ENCODE measurements at places on chromosomes 5 and 9.

- peak; percentile 26 for DNase-seq
These were observed at the start of gene PCDHB9 for GRCh38 chr5:141186897-141187512. Gene PCDHB9 (plus strand): TSS chr5:141187161. CDS start chr5:141187319, 158 bp downstream.

GRCh38 chr5:180869587-180869986 is 8.5 kb upstream of the ZFP62 start:
- peak; percentile 0 for DNase-seq

- DNase-seq = peak; percentile 88
These were observed 20.4 kb downstream of the GNPDA1 start for GRCh38 chr5:141992349-141992963.

DNA sequence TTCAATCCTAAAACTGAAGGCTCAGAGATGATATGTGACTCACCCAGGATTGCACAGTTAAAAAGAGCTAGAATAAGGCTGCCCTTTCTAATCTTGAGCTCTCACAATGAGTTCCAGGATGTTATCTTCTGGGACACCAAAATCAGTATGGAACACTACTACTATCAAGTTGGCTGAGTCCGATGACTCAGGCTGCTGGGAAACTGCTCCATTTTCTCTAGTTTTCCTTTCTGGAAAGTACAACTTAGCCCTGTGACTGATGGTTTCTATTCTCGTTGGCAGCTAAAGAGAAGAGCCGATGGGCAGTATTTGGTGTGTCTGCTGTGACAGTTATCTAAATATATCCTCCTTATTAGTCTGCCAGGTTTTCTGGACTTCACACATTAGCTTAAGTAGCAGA is 37.9 kb upstream of the DPYSL3 start:
- no peak for DNase-seq

- peak; percentile 75 for DNase-seq
These were observed 53.9 kb downstream of the COL15A1 start for GRCh38 chr9:98997604-98998003.

DNA sequence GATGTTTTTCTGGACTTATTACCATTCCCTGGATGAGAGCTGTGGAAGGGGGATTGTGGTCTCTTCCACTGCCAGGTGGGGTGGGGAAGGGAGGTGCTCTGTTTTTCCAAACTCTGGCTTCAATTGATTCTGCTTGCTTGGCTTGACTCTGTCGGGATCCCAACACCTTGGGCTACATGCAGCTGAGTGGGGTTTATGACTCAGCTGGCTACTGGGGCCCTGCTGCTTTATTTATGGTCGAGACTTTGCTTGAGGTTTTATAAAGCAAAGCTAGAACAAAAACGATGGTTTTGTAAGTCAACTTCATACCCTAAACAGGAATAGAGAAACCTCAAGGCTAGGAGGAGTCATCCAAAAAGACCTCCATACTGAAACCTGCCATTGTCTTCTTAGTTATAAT is 76.3 kb downstream of the AOPEP start:
- no peak for DNase-seq

DNA sequence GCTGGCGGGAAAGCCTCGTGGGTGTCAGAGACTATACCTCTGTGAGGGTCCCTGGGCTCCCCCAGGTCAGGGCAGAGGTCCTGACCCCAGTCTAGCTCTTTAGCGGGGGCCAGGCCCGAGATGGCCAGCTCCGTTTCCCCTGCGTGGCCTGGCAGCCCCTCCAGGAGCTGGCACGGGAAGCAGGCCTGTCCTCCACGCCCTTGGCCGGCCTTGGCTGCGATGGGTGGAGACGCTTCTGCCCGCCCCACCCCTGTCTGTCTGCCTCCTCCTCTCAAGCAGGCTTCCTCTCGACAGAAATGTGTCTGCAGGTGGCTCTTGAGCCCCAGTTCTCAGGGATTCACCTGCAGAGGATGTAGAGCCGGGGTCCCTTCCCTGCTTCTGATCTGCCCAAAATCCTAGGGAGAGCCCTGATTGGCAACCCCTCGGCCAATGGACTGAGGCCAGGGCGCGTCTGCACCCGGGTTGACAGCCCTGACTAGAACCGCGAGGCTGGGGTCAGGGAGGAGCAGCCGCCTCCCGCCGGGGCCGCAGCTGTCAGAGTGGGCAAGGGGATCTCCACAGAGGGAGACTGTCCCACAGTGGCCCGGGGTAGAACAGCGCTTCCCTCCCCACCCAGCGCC is 2.6 kb upstream of the GRIN1 start:
- peak; percentile 62 for DNase-seq

DNA sequence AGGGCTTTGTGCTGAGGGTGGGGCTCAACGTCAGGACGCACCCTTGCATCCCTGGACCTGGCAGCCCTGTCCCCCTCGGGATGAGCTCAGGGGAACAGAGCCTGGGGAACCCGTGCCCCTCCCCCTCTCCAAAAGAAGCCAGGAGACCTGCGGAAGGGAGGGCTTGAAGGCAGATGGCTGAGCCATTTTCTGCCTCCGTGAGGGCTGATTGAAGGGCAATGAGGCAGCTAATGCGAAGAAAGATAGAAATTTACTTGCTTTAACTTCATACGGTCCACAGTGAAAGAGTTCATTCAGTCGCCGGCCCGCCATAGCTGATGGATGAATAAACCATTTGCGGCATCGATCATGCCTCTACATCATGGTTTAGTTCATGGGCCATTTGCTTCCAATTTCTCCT is 28.8 kb downstream of the ASS1 start:
- no peak for DNase-seq

DNA sequence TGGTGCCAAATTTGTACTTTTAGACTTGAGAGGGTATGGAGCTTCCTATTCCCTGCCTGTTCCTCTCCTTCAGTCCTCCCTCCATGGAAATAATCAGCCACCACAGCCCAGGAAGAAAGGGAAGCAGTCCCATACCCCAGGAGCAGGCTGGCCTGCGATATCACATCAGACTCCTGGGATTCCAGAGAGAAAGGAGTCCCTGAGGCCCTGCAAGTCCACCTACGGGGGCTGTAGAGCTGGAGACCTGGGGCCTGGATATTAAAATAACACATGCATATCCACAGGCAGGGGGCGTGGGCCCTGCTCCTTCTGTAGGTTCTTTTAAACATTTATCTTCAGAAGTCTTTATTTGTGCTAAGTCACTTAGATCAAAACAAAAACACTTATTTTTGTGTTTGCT is 117.2 kb downstream of the TMEM174 start:
- DNase-seq = no peak

All from hematopoietic multipotent progenitor cell treated with erythropoietin and hydrocortisone succinate and interleukin-3 and kit ligand, for 6 days (in vitro differentiated cells).